Gastrocnemius medialis (tissue), 4 donors: ENCODE measurements at places on chromosomes 7 and 10. TPM values are rescaled to one million over a fixed set of nuclear protein-coding genes. Genes with fewer than 3 reads are reported as not detected.

TRPV6 gene
- not detected for total RNA-seq

PRKG1 gene
- 38.2 TPM for total RNA-seq

ZNF398 gene
- total RNA-seq = 12.8 TPM

ZPBP gene
- total RNA-seq = not detected

SPDYE2B gene
- not detected for total RNA-seq

PDCD4 gene
- 15.6 TPM for total RNA-seq
